T-cell (primary cell): ENCODE measurements at places on chromosomes 12 and 14. TPM values are rescaled to one million over a fixed set of nuclear protein-coding genes. Genes with fewer than 3 reads are reported as not detected.

The PHETA1 gene
- total RNA-seq: 5.8 TPM

DNA sequence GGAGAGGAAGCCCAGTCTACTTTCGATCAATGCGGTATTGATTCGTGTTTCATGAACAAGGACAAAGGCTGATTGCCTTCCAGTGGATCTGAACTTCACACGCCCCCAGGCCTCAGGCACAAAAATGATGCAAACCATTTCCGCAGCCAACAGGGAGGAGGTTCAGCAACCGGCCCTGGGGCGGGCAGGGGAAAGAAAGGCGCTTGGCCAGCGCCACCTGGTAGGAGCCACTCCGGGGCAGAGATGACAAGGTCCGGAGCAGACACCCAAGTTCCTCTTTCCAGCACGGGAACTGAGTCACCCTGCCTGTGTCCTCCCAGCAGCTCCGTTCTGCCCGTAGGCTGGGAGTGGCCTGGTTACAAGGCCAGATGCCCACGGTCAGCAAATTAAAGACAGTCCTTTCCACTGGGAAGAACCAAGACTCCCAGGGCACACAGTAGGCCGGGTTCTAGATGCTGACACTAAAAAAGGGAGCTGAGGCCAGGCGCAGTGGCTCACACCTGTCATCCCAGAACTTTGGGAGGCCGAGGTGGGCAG is 136.3 kb downstream of the SCARB1 start:
- DNase-seq: no peak

DNA sequence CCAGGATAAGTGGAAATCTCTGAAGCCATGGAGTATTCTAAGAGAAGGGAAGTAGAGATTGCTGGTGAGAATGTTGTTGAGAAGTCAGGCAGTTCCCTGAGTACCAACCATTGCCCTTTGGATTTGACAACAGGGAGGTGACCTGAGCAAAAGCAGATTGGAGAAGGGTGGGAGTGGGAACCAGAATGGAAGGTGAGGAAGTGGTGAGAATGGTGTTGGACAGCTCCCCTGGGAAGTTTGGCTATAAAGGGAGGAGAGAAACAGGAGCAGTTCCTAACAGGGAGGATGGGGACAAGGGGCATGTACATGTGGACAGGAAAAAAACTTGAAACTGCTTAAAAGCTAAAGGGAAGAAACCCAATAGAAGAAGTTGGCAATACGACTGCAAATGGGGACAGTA is 198.1 kb downstream of the ETV6 start:
- DNase-seq: no peak

- DNase-seq: no peak
Measured at GRCh38 chr12:69908203-69908602, 83.2 kb downstream of the MYRFL start.

DNA sequence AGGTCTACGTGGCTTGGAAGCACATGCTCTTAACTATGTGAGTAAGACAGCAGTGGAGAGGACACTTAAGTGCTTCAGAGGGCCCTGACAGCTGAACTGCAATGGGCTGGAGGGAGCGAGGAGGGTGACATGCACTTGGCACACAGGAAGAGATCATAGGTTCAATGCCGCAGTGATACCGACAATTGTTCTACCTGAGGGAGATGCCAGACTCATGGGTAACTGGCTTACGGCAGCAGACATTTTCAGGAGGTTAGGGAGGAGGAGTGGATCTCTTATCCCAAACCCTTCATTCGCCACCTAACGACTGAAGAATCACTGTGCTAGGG is 68.4 kb downstream of the NTF3 start:
- DNase-seq: no peak

DNA sequence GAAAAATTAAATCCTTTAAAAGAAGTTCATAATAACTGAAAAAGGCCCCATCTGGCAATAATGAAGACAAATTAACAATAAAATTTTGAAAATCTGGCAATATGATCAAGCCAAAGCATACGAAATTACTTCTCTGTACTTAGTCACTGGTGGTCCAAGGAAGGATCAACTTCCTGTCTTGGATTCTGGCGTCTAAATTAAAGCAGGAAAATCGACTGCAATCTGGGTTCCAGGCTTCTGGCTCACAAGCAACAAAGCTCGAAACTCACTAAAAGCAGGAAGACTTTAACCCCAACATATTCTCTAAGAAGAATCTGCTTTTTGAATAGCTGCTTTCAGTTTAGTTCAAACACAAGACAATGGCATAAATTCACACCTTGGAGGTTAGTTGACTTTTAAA is 49.7 kb downstream of the LRIG3 start:
- no peak for DNase-seq

DNA sequence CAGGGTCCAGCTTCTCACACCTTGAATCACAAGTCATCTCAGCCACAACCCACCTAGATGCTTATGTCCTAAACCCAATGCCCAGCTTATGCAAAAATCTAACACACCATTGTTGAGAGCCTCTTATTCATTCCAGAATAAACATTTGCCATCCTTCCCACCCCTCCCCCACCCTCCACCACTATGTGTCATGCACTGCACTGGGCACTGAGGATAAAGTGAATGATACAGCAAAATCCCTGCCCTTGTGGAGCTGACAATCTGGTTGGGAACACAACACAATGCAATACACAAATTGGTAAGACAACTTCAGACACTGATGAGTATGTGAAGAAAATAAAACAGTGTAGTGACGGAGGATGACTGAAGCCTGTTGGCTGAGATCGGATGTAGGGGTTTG is 1.4 kb upstream of the GLTP start:
- DNase-seq: no peak

DNA sequence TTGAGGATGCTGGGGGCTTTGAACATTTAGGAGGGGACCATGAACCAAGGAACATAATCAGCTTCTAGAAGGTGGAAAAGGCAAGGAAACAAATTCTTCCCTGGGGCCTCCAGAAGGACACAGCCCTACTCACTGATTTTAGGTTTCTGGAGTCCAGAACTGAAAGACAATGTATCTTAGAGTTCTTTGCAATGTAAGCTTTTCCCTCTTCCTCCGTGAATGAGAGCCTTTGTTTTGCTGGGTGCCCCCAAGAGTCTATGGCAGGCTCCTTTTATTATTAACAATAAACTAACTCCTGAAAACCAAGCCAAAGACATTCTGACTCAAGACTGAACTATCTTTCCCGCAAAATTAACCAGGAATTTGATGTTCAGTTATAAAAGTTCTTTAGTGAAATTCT is 204.1 kb downstream of the STXBP6 start:
- no peak for DNase-seq

GRCh38 chr12:108685469-108686260 is 45.7 kb downstream of the CORO1C start:
- DNase-seq: no peak

- no peak for DNase-seq
Measured at GRCh38 chr14:76647697-76648298, 113.5 kb upstream of the VASH1 start.

The DHRS2 gene
- 0.55 TPM for total RNA-seq

- no peak for DNase-seq
Measured at GRCh38 chr12:39866135-39866534, 239.7 kb downstream of the SLC2A13 start.

- no peak for DNase-seq
Measured at GRCh38 chr14:57987051-57987450, 121.2 kb upstream of the SLC35F4 start.

DNA sequence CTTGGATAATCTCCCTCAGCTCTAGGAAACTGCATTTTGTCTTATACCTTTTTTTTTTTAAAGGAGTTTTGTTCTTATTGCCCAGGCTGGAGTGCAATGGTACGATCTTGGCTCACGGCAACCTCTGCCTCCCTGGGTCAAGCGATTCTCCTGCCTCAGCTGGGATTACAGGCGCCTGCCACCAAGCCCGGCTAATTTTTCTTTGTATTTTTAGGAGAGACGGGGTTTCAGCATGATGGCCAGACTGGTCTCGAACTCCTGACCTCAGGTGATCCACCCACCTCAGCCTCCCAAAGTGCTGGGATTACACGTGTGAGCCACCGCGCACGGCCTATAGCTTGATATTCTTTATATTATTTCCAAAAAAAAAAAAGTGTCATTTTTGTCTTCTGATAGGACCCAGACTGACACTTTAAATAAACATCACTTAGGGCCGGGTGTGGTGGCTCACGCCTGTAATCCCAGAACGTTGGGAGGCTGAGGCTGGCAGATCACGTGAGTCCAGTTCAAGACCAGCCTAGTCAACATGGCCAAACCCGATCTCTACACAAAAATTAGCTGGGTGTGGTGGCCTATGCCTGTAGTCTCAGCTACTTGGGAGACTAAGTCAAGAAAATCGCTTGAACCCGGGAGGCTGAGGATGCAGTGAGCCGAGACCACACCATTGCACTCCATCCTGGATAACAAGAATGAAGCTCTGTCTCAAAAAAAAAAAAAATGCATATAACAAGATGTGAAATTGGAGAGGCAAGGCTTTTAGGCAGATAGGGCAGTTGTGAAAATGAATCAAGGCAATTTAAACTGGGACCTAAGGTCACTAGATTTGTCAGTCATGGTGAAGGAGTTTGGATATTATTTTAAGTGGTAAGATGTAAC is 18.4 kb downstream of the SLC2A3 start:
- DNase-seq: no peak

GRCh38 chr14:94157197-94157596 is 16.9 kb upstream of the PPP4R4 start:
- DNase-seq: no peak

The PPP4R3A gene
- 200 TPM for total RNA-seq

DNA sequence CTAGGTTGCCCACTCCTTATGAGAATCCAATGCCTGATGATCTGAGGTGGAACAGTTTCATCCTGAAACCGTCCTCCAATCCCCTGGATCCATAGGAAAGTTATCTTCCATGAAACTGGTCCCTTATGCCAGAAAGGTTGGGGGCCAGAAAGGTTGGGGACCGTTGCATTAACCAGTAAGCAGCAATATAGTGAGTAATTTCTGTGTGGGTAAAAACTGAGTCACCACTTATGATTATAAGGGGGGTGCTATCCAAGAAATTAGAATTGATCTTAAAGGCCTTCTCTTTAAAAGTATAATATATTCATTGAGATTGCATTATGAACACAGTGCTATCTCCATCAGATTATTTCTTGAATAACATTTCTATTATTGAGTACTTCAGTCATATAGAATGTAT is 97.2 kb downstream of the PCNX1 start:
- DNase-seq: no peak

The RTL1 gene
- not detected for total RNA-seq

DNA sequence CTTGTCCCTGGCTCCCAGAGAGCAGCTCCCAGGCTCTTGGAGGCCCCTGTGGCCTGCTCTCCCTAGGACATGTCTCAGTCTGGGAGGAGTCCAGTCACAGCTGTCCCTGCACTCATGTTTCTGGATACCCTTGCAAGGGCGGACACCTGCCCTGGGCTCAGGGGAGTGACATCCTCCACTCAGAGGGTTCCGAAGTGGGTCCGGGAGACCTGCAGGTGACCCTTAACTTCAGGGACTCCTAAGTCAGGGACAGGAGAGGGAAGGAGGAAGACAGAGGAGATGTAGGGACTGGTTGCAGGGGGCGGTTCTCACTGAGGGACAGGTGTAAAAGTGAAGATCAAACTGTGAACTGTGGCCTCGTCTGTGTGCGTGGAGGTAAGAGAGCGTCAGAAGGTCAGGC is 37.6 kb downstream of the CACNA2D4 start:
- no peak for DNase-seq

DNA sequence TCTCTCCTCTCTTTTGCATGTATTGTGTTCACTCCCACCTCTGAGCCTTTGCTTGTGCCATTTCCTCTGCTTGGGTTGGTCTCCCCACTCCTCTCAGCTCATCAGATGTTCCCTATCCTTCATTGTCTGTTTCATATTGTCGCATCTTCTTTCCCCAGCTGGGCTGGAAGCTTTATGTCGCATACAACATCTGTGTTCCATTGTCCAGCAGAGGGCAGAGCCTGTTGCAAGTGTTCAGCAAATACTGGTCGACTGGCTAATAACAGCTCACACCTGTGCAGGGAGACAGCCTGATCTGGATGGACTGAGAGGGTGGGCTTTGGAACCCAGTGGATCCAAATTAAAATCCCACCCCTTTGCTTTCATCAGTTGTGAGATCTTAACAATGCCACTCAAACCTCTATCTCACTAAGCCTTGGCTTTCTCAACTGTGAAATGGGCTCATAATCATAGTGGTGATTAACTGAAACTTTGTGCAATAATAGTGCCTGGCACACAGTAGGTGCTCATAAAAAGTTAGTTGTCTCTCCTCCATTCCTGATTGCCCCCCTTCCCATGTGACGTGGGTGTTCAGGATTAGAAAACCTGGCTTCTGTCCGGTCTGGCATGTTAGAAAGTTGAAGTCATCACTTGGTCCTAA is 75.8 kb downstream of the RIN3 start:
- DNase-seq: no peak

The SLC25A47 gene
- 0.16 TPM for total RNA-seq

DNA sequence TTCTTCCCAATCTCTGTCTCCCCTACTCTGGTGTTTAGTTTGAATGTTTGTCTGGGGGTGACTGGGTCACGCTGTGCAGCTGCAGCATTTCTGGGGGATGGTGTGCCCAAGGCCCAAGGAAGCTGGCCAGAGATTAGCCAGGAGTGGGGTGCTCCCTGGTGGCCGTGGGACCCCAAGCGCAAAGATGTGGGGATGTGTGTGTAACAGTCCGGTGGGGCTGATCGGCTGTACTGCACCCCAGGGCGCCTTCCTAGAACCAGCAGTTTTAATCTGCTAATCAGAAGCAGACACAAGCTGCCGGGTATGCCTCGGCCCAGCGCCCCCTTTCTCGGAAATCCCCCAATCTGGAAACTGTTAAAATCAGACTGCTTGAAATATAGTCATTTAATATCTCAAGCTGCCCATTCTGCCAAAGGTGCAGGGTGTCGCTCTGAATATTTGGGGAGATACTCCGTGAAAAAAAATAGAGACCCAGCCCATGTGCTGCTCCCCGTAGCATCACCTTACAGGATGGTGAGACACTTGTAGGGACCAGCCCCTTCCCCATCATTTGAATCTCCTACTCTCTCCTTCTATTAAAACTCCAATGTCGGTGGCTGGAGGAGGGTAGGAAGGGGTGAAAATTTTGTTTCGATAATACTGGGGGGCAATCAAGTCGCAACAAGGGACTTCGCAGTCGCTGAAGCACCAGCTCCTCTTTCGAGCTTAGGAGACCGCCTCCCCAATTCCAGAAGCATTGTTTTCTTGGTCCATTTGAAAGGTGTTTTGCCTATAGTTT is 4.3 kb downstream of the HOXC9 start:
- DNase-seq: no peak

GRCh38 chr12:62957233-62957953 is 22.4 kb upstream of the PPM1H start:
- DNase-seq: no peak

- DNase-seq: no peak
Measured at GRCh38 chr14:51676549-51676948, 24.8 kb downstream of the FRMD6 start.

The ADCY6 gene
- total RNA-seq: not detected
